Upper lobe of left lung (tissue), 6 donors: ENCODE measurements at places on chromosomes 7 and 10. TPM values are rescaled to one million over a fixed set of nuclear protein-coding genes. Genes with fewer than 3 reads are reported as not detected.

The DGKI gene
- total RNA-seq = 1.4 TPM

The SPDYE6 gene
- total RNA-seq = not detected

GRCh38 chr7:10798044-10798443, 175.6 kb upstream of the PHF14 start:
- DNase-seq = no peak
- no peak overlapping the region for H3K27ac ChIP-seq
- H3K4me3 ChIP-seq = no peak overlapping the region
- H3K27me3 ChIP-seq = no peaks in the 10 kb centered on the region
- H3K36me3 ChIP-seq = no peaks in the 10 kb centered on the region

GRCh38 chr10:49053053-49053997, 62.0 kb downstream of the VSTM4 start:
- H3K27ac ChIP-seq = no peak overlapping the region
- no peaks in the 10 kb centered on the region for H3K36me3 ChIP-seq

DNA sequence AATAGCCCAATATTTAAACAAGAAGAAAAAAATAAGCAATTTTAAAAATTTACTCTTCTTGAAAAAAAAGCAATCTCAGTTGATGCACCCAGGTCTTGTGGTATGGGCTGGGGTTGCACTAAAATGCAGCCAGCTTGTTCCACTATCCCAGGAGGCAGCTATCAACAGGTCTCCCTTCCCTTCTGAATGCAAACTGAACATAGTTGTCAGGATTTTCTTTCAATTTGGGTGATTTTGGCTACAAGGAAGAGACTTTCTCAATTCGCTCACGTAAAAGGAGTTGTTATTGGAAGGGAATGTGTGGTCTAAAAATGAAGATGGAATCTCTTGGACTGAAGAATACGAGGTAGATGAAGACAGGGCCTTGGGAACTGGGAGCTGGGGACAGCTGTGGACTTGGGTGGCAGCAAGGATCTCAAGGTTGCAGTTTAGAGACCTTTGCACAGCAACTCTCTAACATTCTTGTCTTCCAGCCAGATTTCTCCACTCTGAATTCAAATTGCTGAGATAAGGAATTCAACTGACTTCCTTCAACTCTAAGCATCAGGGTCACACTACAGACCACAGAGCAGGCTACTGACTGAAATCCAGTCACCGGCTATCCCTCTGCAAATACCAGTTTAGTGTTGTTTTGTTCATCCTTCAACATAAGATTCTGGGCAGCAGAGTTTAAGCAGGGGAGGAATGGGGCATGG, 3.1 kb upstream of the TMEM26 start:
- H3K36me3 ChIP-seq = no peaks in the 10 kb centered on the region
- H3K4me1 ChIP-seq = peaks cover 15% of the 10 kb centered on the region
- H3K4me3 ChIP-seq = no peak overlapping the region
- H3K27me3 ChIP-seq = no peaks in the 10 kb centered on the region

DNA sequence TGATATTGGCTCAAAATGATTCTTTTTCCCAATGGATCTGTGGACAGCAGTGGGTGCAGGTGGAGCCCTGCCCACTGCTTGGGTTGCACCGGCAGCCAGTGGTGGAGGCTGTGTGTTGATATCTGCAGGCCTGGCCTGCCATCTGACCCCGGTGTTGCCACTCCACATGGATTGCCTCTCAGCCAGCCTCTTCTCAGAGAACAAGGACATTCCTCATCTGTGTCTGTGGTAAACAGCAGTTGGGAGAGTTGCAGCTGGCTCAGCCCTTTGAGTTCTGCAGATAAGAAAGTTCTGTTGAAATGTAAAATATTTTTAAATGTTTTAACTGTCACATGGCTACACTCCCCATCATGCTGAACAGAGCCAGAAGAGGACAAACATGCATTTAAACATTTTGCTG, 374.9 kb upstream of the CELF2 start:
- peak overlapping the region; percentile 11 for H3K27ac ChIP-seq
- H3K4me1 ChIP-seq = peaks cover 7% of the 10 kb centered on the region
- no peaks in the 10 kb centered on the region for H3K27me3 ChIP-seq
- H3K4me3 ChIP-seq = no peak overlapping the region

The VDAC2 gene
- 108 TPM for total RNA-seq

DNA sequence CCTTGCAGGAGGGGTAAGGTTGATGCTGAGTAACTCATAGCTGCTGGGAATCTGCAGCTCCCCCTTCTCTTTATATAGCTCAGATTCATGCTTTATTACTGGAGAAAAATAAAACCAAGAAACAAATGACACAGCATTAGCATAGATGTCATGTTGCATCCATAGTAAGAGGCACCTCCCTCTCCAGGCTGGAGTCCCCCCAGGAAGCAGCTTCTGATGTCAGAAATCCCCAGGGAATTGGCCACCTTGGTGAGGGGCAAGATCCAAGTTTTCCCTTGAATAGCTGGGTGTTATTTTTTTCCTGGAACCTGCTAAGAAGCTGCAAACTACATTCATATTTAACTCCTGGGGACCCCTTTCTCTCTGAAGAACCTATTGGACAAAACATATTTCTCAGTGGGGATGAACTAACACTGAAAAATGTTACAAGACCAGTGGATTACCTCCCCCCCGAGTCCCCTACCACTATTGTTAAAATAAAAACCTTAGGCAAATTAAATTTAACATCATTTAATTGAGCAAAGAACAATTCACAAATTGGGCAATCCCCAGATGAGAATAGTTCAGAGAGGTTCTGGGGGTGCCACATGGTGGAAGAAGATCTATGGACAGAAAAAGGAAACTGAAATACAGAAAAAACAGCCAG, 163.7 kb upstream of the NAMPT start:
- peak overlapping the region; percentile 65 for H3K27ac ChIP-seq
- H3K36me3 ChIP-seq = no peaks in the 10 kb centered on the region
- no peaks in the 10 kb centered on the region for H3K4me1 ChIP-seq
- no peak overlapping the region for H3K4me3 ChIP-seq
- H3K27me3 ChIP-seq = no peaks in the 10 kb centered on the region

The GRID1 gene
- 2.1 TPM for total RNA-seq

DNA sequence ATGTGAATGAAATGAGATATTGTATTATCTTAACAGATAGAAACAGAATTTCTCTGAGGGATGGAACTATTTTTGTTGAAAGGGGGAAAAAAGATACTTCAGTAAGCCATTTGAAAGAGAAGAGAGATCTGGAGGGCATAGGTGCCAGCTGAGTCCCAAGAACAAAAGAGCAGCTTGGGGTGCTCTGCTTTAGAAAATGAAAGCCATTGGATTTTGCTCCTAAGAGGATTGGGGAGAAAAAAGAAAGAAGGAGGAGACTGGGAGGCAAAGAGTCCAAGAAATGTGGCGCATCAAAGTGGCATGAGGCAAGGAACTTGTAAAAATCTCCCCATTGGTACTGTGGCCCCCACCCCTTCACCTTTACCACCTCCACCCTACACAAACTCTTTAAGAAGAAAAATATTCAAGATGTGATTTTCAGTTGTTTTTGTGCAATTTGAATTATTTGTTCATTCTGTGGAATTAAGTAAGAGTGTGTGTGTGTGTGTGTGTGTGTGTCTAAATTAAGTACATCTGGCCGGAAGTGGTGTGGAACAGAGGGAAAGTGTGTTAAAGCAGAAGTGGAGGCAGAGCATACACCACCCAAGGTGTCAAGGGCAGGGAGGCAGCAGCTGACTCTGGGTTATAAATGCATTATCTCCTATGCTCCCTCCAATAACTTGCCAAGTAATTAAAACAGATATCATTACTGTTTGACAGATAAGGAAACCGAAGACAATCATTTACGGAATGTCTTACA, 9.9 kb upstream of the GNAI1 start:
- no peak for DNase-seq
- no peaks in the 10 kb centered on the region for H3K27me3 ChIP-seq
- no peak overlapping the region for H3K27ac ChIP-seq
- no peaks in the 10 kb centered on the region for H3K4me1 ChIP-seq

DNA sequence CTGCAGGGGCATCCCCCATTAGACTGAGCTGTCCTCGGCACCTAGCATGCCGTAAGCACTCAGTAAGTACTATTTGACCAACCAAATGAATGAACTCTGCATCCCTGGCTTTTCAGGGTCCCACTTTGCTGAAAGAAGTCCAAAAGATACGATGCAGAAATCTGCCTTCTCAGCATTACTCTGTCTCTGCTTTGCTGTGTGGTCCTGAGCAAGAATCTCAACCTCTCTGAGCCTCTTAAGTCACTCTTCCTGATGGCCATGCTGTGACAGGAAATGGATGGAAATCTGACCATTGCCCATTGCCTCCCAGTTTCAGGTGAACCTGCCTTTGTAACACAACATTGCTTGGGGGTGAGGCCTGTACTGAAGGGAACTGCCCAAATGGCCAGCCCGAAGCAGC, 48.0 kb downstream of the GPAM start:
- no peak overlapping the region for H3K4me3 ChIP-seq
- DNase-seq = no peak
- H3K27me3 ChIP-seq = no peaks in the 10 kb centered on the region
- no peaks in the 10 kb centered on the region for H3K36me3 ChIP-seq
- no peak overlapping the region for H3K27ac ChIP-seq

The LRMDA gene
- 17.6 TPM for total RNA-seq

GRCh38 chr10:98312349-98312748, 44.4 kb upstream of the LOXL4 start:
- H3K4me3 ChIP-seq = no peak overlapping the region
- no peaks in the 10 kb centered on the region for H3K27me3 ChIP-seq
- H3K36me3 ChIP-seq = no peaks in the 10 kb centered on the region
- no peak for DNase-seq
- no peak overlapping the region for H3K27ac ChIP-seq

- H3K4me1 ChIP-seq = peaks cover 41% of the 10 kb centered on the region
- H3K27me3 ChIP-seq = peaks cover 81% of the 10 kb centered on the region
- H3K27ac ChIP-seq = no peak overlapping the region
- no peaks in the 10 kb centered on the region for H3K36me3 ChIP-seq
- no peak for DNase-seq
- H3K4me3 ChIP-seq = no peak overlapping the region
Observed at GRCh38 chr7:1226186-1226901, 6.3 kb upstream of the UNCX start.

DNA sequence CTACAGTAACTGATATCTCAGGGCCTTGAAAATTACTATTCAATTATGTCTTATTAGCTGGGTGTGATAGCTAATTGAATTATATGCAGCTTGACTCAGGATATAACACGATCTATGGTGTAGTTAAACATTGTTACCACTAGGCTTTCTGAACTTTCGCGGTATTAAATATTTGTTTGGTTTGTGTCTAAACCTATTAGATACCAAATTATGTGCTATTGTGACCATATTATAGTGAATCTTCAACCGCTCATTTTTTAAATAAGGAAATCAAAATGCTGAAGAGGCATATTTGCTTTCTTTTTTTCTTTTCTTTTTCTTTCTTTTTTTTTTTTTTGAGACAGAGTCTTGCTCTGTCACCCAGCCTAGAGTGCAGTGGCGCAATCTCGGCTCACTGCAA, 99.3 kb upstream of the RSU1 start:
- H3K4me1 ChIP-seq = no peaks in the 10 kb centered on the region
- H3K27ac ChIP-seq = no peak overlapping the region
- no peaks in the 10 kb centered on the region for H3K27me3 ChIP-seq
- H3K4me3 ChIP-seq = no peak overlapping the region

- no peak overlapping the region for H3K4me3 ChIP-seq
- peak overlapping the region; percentile 69 for H3K27ac ChIP-seq
- H3K36me3 ChIP-seq = peaks cover 36% of the 10 kb centered on the region
- DNase-seq = no peak
Observed at GRCh38 chr10:119575991-119576390, 20.8 kb downstream of the TIAL1 start.
